ENCODE measurements at places on chromosomes 1 and 21. TPM values are rescaled to one million over a fixed set of nuclear protein-coding genes. Genes with fewer than 3 reads are reported as not detected.
A peak's percentile ranks its signal among the peaks of the same experiment; 100 is the strongest.

DNAJC28 gene
- 3.2 TPM for total RNA-seq

SOX13 gene
- 8.4 TPM for total RNA-seq

NHLH1 gene
- total RNA-seq = 0.08 TPM

GCSAML gene
- not detected for total RNA-seq

TMCC2 gene
- 452 TPM for total RNA-seq

MPL gene
- total RNA-seq = 1.0 TPM

SPRR2F gene
- not detected for total RNA-seq

TMEM200B gene
- 0.84 TPM for total RNA-seq

DNAJC6 gene
- 35.0 TPM for total RNA-seq

GBP6 gene
- total RNA-seq = not detected

C1QTNF12 gene
- not detected for total RNA-seq

DNA sequence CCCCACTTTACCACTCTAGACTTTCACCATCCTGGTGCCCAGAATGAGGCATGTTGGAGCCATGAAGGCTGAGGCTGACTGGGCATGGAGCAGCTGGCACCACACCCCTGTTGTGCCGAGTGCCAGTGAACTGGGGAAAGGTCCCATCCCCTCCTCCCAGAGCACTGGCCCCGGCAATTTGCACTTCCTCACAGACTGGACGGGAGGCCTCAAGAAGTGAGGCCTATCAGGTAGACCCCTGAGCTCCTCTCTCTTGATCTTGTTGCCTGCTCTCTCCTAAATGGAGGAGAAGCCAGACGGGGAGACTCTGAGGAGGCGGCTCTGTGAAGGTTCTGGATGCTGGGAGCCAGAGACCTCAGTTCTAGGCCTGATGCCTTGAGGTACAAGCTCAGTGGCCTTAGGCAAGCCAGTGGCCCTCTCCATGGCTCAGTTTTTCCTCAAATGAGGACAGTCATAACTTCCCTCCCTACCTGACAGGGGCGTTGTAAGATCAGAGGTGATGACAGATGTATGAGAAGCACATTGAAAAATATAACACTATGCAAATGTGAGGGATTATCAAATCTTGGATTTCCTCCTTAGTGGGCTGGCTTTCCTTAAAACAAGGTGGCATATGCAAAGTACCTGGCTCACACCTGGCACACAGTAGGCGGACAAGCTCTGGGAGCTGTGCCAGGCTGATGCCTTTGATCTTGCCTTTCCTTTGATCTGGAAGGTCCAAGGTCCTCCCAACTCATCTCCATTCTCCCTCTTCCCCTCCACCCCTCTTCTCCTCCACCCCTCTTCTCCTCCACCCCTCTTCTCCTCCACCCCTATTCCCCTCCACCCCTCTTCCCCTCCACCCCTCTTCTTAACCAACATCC, 6.7 kb downstream of the GRHL3 start:
- no peak for DNase-seq

- no peak for DNase-seq
Observed at GRCh38 chr1:96840396-96840795, 118.8 kb downstream of the PTBP2 start.

DNA sequence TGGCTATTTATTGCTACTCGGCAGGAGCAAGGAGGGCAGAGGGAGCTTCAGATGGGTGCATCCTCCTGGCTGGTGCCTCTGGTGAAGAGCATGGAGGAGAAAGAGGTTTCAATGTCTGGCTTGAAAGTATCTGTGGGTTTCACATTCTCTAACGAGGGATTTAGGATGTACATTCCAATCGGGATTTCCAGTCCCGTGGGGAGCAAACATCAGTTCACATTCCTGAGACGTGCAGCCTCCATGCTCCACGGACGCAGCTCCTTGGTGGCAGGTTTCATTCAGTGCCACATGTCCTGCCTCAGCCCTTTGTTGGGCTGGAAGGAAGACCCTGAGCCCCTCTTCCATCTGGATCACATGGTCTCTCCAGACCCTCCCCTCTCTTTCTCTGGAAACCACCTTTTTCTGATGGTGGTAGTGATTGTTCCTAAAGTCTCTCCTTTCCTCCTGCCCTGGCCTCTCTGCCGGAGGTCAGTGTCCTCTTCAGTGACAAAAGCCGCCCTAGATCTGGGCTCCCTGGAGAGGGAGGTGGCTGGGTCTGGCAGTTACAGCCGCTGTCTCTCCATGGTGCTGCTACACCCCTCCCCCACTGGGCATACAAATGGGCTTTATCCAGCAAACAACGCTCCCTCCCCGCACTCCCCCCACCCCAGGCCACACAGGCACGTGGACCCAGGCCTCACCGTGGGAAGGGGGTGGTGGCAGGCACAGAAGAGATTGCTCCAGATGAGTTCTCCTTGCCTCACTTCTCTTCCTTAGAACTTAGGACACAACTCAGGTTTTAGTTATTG, 826 bp upstream of the CA14 start:
- DNase-seq = peak; percentile 52

GRCh38 chr1:104402178-104402577, 652.5 kb downstream of the AMY1C start:
- no peak for DNase-seq

GRCh38 chr1:172778456-172779455, 119.9 kb downstream of the FASLG start:
- no peak for DNase-seq

- DNase-seq = peak; percentile 5
Observed at GRCh38 chr1:41291195-41291594, 49.1 kb upstream of the SCMH1 start.

- DNase-seq = no peak
Observed at GRCh38 chr1:3842912-3843311, 14.1 kb downstream of the CEP104 start.

GRCh38 chr1:46449223-46450159, 40.1 kb upstream of the DMBX1 start:
- no peak for DNase-seq

DNA sequence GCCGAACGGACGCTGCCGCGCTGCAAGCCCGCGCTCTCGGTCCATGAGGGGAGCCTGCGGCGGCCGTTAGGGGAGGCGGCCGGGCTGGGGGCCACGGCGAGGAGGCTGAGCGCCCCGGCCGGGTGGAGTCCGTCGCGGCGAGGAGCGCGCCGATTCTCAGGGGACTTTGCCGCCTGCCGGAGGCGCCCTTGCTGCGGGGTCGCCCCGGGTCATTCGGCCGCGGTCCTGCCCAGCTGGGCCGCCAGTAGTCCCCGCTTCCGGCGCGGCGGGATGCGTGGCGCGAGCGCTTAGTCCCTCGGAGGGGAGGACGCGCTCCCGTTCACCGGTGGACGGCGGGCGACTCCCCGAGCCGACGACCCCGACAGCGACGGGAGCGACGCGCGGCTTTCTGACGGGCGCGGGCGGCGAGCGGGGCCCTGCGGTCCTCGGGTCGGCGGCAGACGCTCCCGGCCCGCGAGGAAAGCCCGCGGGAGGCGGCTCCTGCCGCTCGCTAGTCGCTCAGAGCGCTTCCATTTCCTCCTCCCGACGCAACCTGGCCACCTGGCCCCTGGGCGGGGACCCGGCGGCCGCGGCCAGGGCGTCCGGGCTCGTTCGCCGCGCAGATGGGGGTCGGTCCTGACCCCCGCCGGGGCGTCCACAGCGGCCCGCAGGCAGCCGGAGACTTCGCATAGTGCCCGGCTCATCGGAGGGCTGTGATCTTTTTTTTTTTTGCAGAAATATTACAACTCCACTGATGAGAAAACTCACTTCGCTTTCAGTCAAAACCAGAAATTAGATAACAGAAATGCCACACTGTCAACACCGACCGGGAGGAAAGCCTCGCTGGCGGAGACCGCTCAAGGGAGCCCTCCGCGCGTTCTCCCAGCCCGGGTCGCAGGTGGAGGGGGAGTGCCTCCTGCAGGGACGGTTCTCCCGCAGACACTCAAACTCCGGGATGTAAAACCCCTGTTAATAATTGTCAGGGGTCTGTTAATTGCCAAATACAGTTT, 641 bp upstream of the ZBTB21 start:
- peak; percentile 47 for DNase-seq

GRCh38 chr1:170634293-170634692, 29.6 kb upstream of the PRRX1 start:
- no peak for DNase-seq

DNA sequence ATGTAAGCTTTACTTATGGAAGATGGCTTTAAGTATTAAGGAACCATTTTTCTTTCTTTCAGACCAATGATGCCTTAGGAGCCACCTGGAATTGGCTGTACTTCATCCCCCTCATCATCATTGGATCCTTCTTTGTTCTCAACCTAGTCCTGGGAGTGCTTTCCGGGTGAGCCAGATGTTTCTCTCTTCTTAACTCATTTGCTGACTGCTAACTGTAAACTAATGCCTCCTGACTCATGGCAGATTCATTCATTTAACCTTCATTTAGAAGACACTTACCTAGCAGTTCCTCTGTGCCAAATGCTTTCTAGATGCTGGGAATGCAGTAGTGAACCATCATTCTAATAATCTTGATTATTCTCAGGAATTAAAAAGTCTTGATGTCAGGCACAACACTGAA, 168.0 kb downstream of the CACNA1E start:
- DNase-seq = no peak

DNA sequence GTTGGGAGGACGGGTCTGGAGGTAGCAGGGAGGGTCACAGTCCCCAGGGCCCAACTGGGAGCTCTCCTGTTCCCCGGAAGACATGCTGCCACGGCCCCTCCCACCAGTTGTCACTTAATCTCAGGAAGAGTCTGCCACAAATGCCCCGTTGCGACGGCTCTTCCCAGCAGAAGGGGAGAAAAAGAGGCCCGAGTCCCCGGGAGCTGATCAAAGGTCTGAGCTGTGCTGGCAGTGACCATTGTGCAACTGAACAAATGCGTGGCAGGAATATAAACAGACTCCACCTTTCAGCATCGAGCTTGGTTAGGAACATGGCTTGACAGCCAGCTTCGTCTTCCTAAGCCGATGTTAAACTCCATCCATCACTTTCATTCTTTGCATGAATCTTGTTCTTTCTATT, 27.8 kb upstream of the ZBTB21 start:
- DNase-seq = peak; percentile 42

GRCh38 chr1:117038236-117038635, 21.9 kb upstream of the TTF2 start:
- no peak for DNase-seq

DNA sequence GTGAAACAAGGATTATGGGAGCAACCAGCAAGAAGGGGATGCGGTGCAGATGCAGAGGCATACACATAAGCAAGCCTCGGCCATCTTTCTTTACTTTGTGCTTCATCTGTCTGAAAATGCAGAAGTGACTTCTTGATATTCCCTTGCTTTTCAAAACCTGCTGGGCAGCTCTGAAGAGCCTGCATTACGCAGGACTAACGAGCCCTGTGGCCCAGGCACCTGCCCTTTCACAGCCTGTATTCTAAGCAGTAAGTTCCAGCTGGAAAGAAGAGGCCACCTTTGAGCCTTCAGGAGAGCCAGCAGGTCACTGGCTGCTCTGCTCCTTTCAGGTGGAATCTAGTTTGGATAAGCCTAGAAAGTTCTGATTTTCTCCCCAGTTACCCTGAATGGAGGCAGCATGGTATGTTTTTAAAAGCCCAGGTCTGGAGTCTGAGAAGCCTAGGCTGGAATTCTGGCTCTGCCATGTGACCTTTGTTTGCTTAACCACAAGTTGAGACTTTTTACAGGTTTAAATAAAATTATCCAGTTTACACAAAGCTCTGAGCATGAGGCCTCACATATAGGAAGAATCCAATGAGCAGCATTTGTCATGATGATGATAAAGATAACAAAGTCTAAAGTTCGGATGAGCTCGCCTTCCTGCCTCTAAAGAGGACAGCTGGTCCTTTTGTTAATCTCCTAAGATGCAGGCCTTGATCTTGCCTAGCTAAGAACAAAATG, 122.9 kb downstream of the UBR4 start:
- DNase-seq = no peak

DNA sequence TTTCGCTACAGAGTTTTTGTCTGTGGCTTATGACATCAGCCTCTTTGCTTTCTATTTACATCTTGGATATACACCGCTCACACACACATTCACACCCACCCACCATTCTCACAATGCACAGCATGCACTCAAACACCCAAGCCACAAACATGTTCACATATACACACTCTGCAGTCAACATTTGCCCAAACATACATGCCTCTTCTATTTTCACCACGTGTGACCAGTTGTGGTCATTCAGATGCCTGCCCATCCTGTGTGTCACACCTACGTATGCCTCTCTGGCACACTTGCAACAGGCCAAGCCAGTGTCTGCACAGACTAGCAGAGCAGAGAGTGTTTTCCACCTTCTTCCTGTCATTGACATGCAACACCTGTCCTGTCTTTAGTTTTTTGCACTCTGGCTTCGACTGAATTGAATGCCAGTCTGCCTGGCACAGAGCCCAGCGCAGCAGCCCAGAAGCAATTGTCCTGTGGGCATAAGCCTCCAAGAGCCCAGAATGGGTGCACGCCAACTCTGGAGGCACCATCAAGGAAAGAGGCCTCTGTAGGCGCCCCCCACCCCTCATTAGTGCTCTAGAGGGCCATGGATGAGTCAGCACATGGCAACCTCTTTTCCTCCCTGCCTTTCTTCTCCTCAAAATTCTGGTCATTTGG, 37.7 kb upstream of the LRRN2 start:
- no peak for DNase-seq

DNA sequence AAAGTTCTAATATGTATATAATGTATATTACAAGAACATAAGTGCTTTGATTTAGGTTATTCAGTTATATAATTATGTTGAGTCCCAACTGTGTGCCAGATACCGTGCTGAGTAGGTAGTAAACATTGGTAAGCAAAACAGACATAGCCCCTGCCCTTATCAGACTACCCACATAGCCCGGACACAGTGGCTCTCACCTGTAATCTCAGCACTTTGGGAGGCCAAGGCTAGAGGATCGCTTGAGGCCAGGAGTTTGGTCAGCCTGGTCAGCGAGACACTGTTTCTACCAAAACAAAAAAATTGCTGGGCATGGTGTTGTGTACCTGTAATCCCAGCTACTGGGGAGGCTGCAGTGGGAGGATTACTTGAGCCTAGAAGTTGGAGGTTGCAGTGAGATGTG, 30.7 kb downstream of the RNF11 start:
- DNase-seq = no peak

DNA sequence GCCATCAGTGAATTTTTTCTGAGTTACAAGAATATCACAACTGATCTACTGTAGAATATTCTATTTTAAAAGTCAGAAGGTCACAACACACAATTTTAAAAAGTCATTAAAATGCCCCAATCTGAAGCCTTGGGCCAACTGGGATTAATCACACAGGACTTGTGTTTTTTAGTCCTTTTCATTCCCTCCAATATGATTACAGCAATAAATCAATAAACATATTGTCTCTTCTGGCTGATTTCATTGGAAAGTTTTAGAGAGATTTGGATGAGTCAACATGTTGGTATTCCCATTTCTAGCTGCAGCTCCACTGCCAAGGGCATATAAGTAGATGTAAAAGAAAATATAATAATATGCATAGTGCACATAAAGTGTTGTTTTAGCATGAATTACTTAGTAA, 85.8 kb downstream of the NIBAN1 start:
- no peak for DNase-seq

- no peak for DNase-seq
Observed at GRCh38 chr21:44298301-44298700, 1.6 kb upstream of the PFKL start.

DNA sequence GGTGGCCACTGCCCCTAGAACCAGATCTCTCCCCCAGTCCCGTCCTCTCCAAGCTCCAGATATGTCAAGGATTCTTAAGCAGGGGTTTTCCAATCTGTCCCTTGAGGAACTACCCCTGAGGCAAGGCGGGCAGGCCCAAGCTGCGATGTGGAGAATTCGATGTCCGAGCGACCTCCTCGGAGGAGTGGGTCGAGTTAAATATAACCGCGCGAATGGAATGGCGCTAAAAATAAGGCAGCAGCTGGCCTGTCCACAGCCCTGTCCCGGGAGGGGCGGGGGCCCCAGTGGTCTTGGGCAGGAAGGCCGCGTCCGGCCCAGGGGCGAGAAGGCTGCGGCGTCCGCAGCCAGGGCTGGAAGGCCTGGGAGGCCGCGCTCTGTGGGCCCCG, 5.8 kb upstream of the FOXD3 start:
- no peak for DNase-seq

- DNase-seq = no peak
Observed at GRCh38 chr21:40454057-40454456, 392.9 kb downstream of the DSCAM start.
